ENCODE measurements at places on chromosomes 6 and 20.
A peak's percentile ranks its signal among the peaks of the same experiment; 100 is the strongest.

- no peaks in the 10 kb centered on the region for H3K36me3 ChIP-seq
- peak overlapping the region; percentile 91 for H3K4me3 ChIP-seq
- DNase-seq: no peak
These were observed 1.5 kb upstream of the GFOD1 start for GRCh38 chr6:13488896-13489237.

DNA sequence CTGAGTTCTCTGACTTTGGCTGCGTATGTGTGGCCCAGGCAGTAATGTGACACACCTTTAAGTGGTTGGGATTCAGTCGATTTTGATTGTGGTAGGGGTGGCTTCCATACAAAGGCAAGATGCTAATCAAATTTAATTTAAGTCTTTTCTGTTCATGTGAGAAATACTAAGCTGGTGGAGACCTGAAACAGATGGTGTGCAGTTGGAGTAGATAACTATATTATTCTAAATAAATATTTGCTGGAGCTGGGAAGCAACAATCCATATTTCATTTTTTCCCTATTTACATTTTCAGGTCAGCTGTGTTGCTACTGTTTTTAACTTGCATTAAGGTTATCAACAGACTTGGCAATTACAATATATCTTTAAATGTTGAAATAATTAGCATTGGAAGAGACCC, 67.4 kb upstream of the C20orf144 start:
- no peaks in the 10 kb centered on the region for H3K36me3 ChIP-seq
- DNase-seq: no peak
- H3K27ac ChIP-seq: no peak overlapping the region
- H3K4me3 ChIP-seq: no peak overlapping the region
- H3K4me1 ChIP-seq: peaks cover 11% of the 10 kb centered on the region
- no peaks in the 10 kb centered on the region for H3K27me3 ChIP-seq

GRCh38 chr6:3398755-3399696, 57.8 kb downstream of the SLC22A23 start:
- no peaks in the 10 kb centered on the region for H3K27me3 ChIP-seq
- H3K4me3 ChIP-seq: no peak overlapping the region
- H3K4me1 ChIP-seq: peaks cover 19% of the 10 kb centered on the region
- H3K36me3 ChIP-seq: no peaks in the 10 kb centered on the region
- peak overlapping the region; percentile 60 for H3K27ac ChIP-seq

DNA sequence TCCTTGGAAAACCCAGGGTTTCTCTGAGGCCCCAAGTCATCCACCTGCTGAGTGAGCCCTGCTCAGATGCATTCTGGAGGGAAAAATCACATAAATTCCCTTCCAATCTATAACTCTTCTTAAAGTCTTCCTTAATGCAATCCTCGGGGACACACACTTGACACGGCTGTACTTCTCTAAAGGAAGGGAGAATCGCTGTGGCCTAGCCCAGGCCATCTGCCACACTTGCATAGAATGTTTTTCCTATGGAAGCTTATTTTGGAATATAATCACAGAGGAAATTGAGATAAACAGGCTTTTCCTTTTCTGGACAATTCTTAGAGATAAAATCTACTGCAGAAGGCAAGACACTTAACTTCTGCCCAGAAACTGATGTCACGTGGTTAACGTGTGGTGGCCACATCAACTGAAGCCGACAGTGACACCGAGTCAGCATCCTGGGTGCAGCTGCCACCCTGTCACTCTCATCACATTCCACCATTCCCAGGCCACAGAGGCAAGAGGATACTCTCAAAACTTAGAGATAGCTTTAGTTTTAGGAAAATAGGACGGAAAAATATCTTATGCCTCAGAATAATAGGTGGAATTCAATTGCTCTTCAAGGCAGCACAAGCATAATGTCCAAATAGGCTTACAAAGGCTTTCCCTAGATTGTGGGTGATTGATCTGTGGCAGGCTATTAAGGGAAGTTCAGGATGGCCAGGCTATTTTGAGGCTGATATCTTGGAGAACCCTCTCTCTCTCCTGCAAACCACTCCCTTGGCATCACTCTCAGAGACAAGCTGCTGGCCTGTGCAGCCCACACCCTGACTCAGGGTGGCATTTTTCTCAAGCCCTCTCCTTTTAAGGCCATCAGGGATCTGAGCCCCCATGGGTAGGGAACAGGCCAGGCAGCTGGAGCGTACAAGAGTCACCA, 29.6 kb downstream of the PSMB1 start:
- H3K36me3 ChIP-seq: no peaks in the 10 kb centered on the region
- DNase-seq: no peak
- no peak overlapping the region for H3K4me3 ChIP-seq
- H3K4me1 ChIP-seq: no peaks in the 10 kb centered on the region
- no peak overlapping the region for H3K27ac ChIP-seq
- H3K27me3 ChIP-seq: peaks cover 11% of the 10 kb centered on the region

GRCh38 chr6:41881506-41881905, 13.7 kb downstream of the USP49 start:
- no peaks in the 10 kb centered on the region for H3K36me3 ChIP-seq
- no peaks in the 10 kb centered on the region for H3K27me3 ChIP-seq

- H3K27ac ChIP-seq: peak overlapping the region; percentile 98
- no peak for DNase-seq
- peaks cover 37% of the 10 kb centered on the region for H3K4me1 ChIP-seq
- H3K4me3 ChIP-seq: peak overlapping the region; percentile 97
- peaks cover 7% of the 10 kb centered on the region for H3K36me3 ChIP-seq
These were observed 662 bp upstream of the SLC9A8 start for GRCh38 chr20:49811825-49812506.

- H3K36me3 ChIP-seq: no peaks in the 10 kb centered on the region
- no peaks in the 10 kb centered on the region for H3K27me3 ChIP-seq
- no peaks in the 10 kb centered on the region for H3K4me1 ChIP-seq
- no peak overlapping the region for H3K4me3 ChIP-seq
- DNase-seq: no peak
These were observed 396.9 kb upstream of the ADGRB3 start for GRCh38 chr6:68238097-68238601.

DNA sequence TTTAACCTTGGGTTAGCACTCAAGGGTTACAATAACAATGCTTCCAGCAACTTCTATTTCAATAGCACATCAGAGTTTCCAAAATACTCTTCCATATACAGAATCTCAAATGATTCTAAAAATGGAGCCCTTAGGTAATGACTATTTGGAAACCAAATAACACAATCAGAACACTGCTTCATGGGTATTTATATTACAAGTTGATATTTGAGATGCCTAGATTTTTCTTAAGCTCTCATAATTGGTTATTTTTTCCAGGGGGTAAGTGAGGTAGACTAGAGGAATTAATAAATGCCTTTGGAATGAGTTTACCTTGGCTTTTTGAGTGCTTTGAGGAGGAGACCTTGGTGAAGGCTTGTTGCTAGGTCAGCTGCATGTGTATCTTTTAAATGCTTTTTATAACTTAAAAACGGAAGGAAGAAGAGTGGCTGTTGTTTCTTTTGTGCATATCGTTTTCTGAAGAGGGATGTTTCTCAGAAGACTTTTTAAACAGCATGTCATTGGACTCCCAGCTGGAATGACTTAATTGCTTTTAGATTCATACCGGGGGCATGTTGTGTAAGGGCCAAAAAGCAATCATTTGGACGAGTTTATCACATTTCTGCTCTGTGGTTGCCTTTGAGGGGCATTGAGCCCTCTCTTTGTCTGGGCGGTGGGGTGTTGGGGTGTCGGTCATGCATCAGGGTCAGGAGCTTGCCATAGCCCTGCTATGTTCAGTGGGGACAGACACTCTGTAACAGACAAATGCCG, 186.0 kb downstream of the DTNBP1 start:
- H3K27me3 ChIP-seq: no peaks in the 10 kb centered on the region
- peaks cover 13% of the 10 kb centered on the region for H3K36me3 ChIP-seq
- peak overlapping the region; percentile 69 for H3K27ac ChIP-seq
- H3K4me3 ChIP-seq: no peak overlapping the region

DNA sequence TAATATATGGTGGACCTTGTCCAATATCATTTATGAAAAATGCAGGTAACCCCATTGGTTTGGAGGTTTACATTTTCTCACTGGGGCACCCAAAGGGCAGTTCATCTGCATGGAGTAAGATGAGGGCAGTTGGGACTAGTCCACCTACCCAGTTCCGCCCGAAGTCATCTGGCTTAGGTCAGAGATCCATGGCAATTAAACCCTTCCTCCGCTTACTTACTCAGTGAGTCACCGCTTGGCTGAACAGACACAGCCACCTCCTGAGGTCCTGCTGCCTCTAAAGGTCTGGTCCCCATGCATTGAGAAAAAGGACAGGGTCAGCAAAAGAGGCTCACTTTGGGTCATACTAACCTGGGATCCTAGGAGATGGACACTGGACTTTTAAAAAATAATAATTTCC, 102.9 kb upstream of the PRL start:
- no peaks in the 10 kb centered on the region for H3K27me3 ChIP-seq
- no peak overlapping the region for H3K27ac ChIP-seq
- no peaks in the 10 kb centered on the region for H3K4me1 ChIP-seq
- H3K36me3 ChIP-seq: no peaks in the 10 kb centered on the region
- no peak overlapping the region for H3K4me3 ChIP-seq

GRCh38 chr6:112365952-112366351, 18.8 kb downstream of the RFPL4B start:
- peaks cover 4% of the 10 kb centered on the region for H3K27me3 ChIP-seq
- H3K27ac ChIP-seq: no peak overlapping the region
- H3K4me3 ChIP-seq: no peak overlapping the region
- DNase-seq: no peak
- no peaks in the 10 kb centered on the region for H3K4me1 ChIP-seq

DNA sequence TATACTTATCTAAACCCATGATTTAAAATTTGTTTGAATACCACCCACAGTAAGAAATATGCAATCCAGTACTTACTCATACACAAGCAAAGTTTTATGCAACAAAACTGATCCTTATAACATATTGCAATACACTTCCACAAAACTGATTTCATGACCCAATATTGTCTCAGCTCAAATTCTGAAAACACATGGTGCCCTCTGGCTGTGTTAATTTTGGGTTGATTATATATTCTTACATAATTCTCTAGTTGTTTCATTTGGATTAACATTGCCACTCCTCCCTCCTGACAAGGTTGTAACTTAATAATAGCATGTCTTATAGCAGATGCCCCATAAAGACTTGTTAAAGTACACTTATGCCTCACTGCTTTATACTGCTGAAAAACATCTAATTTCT, 73.0 kb upstream of the TULP1 start:
- H3K27ac ChIP-seq: peak overlapping the region; percentile 16
- no peaks in the 10 kb centered on the region for H3K36me3 ChIP-seq
- H3K27me3 ChIP-seq: no peaks in the 10 kb centered on the region
- peaks cover 9% of the 10 kb centered on the region for H3K4me1 ChIP-seq

- peaks cover 6% of the 10 kb centered on the region for H3K4me1 ChIP-seq
- no peaks in the 10 kb centered on the region for H3K36me3 ChIP-seq
- peak within 1 kb of the TSS; percentile 13 for H3K4me3 ChIP-seq
- peaks cover 77% of the 10 kb centered on the region for H3K27me3 ChIP-seq
- no peak within 1 kb of the TSS for H3K27ac ChIP-seq
These were observed at the start of gene HTR1E for GRCh38 chr6:86937219-86938079. Gene HTR1E (plus strand): TSS chr6:86937528. CDS start chr6:87015335, 77,807 bp downstream.

GRCh38 chr20:13101706-13102105, 92.9 kb downstream of the SPTLC3 start:
- no peak overlapping the region for H3K27ac ChIP-seq
- DNase-seq: no peak
- H3K4me3 ChIP-seq: no peak overlapping the region
- peaks cover 8% of the 10 kb centered on the region for H3K27me3 ChIP-seq

DNA sequence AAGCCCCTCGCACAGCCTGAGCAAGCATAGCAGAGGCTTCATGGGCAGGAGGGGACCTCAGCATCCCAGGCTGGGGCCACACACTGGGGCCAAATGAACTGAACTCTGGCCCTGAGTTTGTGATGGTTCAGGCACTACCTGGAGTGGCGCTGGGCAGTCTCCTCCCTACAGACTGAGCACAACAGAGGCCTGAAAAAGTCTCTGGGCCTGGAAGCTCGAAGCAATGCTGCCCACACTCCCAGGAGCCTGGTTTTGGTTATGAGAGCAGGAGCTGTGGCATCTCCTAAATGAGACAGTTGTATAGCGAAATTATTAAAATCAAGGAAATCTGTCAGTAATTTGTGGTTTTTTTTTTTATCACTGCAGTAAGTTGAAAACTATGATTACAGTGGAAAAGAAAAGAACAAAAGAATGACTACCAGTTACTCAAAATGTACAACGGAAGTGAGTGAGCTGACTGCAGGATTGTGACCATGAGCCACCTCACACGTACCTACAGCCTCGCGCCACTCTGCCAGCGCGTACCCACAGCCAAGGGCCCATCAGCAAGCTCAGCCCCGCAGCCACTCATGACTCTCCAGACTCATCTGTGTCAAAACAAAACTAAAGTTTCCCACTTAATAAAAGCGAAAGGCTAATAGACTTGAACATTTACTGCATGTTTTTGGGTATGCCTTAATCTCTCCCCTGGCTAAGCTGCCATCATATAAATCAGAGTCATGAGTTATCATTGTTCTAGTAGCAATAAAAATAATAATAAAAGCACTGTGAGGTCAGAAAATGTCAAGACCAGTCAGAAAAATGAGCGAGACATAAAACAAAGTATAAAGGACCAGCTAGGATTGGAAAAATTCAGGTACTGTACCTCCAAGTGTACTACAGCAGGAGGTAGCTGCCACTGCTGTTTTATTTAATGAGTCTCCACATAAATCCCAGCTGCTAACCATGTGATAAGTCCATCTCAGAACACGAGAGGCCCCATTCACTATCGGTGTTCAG, 177.0 kb downstream of the FOXC1 start:
- no peaks in the 10 kb centered on the region for H3K27me3 ChIP-seq
- no peak overlapping the region for H3K4me3 ChIP-seq
- no peak for DNase-seq
- H3K4me1 ChIP-seq: no peaks in the 10 kb centered on the region
- no peaks in the 10 kb centered on the region for H3K36me3 ChIP-seq

- no peaks in the 10 kb centered on the region for H3K4me1 ChIP-seq
- no peaks in the 10 kb centered on the region for H3K36me3 ChIP-seq
- no peak overlapping the region for H3K27ac ChIP-seq
- H3K4me3 ChIP-seq: no peak overlapping the region
- DNase-seq: no peak
- no peaks in the 10 kb centered on the region for H3K27me3 ChIP-seq
These were observed 147.9 kb upstream of the BTBD3 start for GRCh38 chr20:11769825-11770224.

- no peaks in the 10 kb centered on the region for H3K27me3 ChIP-seq
- peaks cover 6% of the 10 kb centered on the region for H3K4me1 ChIP-seq
These were observed 201.0 kb upstream of the FLRT3 start for GRCh38 chr20:14538433-14538832.

- H3K27ac ChIP-seq: no peak overlapping the region
- H3K4me1 ChIP-seq: no peaks in the 10 kb centered on the region
- H3K36me3 ChIP-seq: no peaks in the 10 kb centered on the region
- H3K27me3 ChIP-seq: peaks cover 18% of the 10 kb centered on the region
- no peak for DNase-seq
These were observed 58.3 kb downstream of the KIF6 start for GRCh38 chr6:39666706-39667489.

DNA sequence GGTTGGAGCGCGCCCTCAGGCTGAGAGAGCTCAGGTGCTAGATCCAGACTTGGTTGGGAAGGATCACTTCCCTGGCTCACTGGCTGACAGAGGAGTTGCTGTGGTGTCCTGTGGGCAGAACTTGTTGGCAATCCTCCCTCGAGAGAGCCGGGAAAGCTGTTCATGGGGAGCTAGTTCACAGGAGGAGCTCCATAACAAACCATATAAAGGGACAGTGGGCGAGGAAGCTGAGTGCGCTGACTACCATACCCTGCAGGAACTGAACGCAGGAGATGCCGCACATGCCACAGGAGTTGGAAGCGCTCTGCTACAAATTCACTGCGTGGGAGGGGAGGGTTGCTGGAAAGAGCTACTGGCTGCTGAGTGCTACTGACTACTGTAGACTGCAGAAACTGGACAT, 243.2 kb downstream of the OGFRL1 start:
- DNase-seq: no peak
- no peaks in the 10 kb centered on the region for H3K36me3 ChIP-seq
- no peak overlapping the region for H3K4me3 ChIP-seq

Measured in naive B cell (primary cell).